GM04503 (cell line): ENCODE measurements at places on chromosomes 7 and 10.

- DNase-seq, result no peak
Observed at GRCh38 chr7:79300573-79300972, 152.9 kb downstream of the MAGI2 start.

DNA sequence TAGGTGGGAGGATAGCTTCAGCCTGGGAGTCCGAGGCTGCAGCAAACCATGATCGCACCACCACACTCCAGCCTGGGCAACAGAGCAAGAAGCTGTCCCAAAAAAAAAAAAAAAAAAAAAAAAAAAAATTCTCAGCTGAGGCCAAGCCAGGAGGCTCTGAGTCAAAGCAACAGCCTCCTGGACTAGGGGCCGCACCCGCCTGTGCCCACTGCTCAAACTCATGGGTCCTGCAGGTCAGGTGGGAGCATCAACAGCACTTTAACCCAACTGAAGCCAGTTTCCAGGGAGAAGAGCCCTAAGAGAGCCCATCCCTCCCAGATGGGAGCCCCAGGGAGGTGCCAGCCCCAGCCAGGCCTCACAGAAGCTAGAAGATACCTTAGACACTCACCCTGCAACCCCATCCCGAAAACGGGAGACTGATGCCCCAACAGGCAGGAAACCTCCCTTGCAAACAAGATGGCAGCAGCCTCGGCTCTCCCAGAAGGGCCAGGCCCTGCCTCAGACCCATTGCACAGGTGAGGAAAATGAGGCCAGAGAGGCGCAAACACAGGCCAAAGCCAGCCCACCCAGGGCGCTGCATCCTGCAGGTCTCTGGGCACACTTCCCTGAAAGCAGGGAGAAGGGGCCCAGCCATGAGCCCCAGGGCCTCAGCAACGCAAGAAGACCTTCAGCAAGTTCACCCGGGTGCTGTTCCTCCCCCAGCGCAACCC is 11.0 kb downstream of the PDGFA start:
- no peak for DNase-seq

DNA sequence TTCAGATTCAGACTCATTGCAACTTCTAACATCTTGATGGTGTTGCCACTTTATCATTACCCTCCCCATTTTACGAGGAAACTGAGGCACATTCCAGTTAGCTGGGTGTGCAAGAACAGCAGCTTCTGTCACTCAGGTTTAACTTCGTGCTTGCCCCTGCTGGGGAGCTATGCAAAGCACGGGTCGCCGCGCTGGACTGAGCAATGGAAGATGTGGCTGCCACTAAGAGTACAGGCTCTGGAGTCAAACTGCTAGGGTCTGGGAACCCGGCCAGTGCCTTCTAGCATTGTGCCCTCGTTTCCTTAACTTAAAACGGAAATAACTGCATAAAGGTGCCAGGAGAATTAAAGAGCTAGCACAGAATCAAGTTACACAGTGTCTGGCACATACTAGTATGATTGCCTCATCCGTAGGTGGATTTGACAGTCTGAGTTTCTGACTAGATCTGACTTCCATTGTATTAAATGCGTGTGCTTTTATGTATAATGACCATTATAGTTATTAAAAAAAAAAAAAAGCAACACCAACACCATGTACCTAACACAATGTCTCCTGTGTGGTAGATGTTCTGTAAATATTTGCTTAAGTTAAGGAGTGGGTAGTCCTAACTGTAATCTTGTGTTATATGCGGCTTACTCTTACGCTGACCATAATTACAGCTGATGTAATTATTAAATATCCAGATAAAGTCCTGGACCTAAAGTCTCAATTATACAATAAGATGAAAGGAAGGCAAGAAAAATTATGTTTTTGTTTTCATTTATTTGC is 842 bp downstream of the ZNF22 start:
- no peak for DNase-seq

GRCh38 chr7:9204571-9204970 is 771.2 kb downstream of the NXPH1 start:
- no peak for DNase-seq

GRCh38 chr10:130493021-130493420 is 356.8 kb downstream of the GLRX3 start:
- no peak for DNase-seq

DNA sequence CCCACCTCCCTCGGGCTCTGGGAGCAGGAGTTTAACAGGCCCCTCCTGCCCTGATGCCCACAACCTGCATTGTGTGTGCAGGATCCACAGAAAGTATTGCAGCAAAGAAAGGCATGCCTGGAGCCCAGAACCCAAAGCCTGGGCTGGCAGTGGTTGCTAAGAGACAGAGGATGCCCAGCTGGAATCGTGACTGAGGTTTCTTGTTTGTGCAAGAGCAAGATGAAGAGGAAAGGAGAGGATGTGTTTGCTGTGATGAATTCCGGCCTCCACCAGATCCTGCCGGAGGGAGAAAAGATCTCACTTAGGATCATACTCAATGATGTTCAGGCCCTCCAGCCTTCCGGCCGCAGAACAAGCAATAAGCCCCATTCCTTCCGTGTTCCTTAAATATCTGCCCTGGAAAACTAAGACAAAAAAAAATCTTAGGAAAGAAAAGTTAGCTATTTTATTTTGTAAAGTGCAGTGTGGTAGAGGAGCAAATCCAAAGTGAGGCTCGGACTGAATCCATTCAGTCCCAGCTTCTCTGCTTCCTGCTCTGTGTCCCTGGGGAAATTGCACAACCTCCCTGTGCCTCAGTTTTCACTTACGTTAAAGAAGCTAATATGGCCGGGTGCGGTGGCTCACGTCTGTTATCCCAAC is 57.1 kb downstream of the SLIT1 start:
- DNase-seq, result no peak

- DNase-seq, result no peak
Observed at GRCh38 chr10:71367271-71367670, 29.4 kb upstream of the CDH23 start.

DNA sequence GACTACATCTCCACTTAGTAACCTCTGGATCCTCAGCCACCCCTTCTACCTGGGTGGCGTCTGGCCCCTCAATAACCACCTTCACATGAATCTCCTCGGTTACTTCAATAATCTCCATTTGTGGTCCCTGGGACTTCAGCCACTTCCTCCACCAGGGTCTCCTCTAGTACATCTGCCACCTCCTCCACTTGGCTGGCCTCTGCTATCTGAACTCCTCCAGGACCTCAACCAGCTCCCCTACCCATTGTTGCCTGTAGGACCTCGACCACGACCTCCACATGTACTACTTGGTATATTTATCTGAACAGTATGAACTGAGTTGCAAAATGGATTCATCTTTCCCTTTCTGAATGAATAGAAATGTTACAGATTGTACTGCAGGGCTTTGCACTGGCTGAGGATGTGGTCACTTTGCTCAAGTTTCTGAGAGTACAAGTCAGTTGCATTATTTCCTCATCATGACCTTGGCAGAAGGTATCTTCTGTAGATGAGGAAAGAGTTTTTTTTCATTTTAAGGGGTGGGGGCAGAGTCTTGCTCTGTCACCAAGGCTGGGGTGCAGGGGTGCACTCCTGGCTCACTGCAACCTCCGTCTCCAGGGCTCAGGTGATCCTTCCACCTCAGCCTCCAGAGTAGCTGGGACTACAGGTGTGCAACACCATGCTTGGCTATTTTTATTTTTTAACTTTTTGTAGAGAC is 36.0 kb downstream of the MAT1A start:
- no peak for DNase-seq

- no peak for DNase-seq
Observed at GRCh38 chr10:115164220-115164619, 71.1 kb downstream of the ATRNL1 start.

- DNase-seq, result no peak
Observed at GRCh38 chr7:1889556-1890181, 219.6 kb downstream of the ELFN1 start.

GRCh38 chr7:5620459-5620881 is 161.0 kb downstream of the RNF216 start:
- DNase-seq, result no peak

- DNase-seq, result no peak
Observed at GRCh38 chr7:10473569-10473968, 500.1 kb upstream of the PHF14 start.

GRCh38 chr7:77783111-77783510 is 15.1 kb downstream of the TMEM60 start:
- no peak for DNase-seq

DNA sequence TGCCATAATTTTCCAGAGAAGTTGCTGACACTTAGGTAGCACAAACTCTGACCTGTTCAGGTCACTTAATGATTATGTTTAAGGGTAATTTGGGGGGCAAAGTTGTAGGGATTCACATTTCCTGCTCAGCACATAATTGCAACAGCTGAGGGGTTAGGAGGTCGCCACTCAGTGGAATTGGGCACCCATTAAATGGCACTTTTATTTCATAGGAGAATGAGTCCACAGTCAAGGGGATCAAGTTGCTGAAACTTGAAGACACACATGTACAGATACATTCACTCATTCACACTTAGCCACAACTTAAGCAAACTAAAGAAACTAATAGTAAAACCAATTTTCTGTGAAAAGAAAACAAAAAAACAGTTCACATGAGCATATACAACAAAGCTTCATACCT is 1.5 kb downstream of the PCDH15 start:
- no peak for DNase-seq

DNA sequence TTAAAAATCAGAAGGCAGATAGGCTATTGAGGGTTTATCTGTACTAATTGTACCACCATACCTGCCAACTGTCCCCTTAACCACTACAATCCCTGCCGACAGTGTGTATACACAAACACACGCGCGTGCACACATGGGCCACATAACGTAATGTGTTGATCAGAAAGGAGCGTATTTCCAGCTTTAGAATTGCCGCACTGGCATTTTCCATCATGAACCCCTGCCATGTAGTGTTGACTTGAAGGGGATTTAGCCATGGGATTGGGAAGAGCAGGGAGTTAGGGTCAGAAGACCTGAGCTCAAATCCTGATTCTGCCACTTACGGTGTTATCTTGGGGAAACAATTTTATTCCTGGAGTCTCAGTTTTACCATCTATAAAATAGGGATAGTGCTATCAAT is 158.9 kb downstream of the TCF7L2 start:
- no peak for DNase-seq
